Central memory CD8-positive, alpha-beta T cell (primary cell): ENCODE measurements at places on chromosomes 7 and 10.

- DNase-seq, result no peak
Measured at GRCh38 chr10:72320676-72321247, 34.0 kb downstream of the DNAJB12 start.

DNA sequence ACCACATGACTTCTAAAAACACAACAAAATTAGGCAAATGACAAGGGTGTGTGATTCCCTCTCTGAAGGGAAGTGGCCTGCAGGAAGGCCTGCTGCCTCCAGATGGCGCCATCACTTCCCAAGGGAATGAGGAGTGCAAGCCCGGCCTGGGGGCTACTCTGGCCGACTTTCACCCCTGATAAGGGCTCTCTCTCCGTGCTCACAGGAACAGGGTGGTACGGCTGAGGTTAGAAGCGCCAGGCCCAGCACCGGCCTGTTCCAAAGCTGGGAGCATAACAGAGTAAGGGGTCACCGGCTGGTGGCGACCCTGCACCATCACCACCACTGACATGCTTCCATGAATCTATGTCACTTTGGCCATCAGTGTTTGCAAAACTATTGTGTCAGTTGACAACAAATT lies 13.1 kb downstream of the RBP3 start:
- no peak for DNase-seq

DNA sequence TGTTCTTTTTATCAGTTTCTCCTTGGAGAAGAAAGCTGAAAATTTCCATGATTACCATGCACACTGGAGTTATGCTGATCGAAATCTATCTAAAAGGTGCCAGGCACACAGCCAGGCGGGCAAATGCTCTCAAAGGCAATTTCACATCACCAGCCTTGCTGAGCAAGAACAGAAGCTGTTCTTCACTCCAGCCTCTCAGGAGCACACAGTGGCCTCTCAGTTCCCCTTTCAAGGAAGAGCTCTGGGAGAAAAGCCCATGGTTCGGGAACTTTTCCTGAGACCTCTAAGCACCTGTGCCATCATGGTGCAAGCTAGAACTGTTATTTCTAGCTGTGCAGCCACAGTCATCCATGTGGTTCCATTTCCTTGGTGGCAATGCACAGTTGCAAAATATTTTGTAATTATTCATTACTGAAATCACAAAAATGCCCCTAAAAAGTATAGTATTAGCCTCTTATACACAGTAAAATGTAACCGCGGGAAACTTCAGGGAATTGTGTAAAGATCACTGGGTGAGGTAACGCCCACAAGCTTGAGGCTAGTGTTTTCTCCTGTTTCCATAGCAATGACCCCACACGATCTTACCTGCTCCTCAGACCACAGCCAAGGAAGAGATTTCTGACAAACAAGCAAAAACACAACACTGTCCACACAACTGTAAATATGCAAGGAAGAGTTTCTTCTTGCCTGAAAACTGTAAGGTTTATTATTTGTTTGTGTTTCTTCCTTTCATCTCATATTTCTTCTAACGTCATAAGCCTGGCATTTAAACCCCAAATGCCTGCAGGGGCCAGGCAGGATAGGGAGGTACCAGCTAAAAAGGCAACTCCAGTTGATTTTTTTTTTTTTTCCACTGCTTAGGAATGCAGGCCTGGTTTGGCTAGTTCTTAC lies 121.2 kb downstream of the FAM107B start:
- DNase-seq, result no peak

- DNase-seq, result no peak
Measured at GRCh38 chr10:18211862-18212261, 71.6 kb downstream of the CACNB2 start.

DNA sequence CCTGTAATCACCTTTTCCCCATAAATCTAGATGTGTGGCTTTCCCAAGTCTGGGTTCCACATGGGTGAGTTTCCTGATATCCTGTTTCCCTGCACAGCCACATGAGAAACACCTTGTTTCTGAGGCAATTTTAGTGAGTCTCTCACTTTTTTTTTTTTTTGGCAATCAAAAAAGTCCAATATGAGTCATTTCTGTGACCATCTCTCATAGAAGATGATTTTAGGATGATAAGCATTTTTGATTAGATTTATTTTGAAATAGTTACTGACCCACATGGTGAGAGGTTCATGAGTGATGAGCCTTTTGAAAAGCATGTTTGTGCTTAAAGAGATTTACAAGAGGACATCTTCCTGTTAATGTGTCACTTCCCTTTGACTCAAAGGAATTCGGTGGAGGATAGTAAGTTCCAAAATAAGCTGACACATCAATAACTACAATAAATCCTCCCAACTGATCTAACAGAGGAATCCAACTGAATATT lies 464.0 kb downstream of the INHBA start:
- DNase-seq, result no peak

DNA sequence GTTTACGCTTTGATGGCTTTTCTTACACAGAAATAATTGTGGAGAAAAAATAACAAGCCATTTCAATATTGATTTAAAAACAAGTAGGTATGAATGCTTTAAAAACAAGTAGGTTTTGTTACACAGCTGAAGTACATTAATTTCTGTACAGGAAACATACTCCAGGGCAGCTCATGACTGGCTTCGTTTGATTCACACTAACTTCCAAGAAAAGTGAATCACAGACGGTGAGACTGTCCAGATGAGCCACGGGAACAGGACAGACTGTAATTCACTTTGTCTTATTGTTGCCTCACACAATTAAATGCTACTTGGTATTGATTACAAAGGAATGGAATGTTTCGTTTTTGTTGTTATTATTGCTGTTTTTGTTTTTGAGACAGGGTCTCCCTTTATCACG lies 26.6 kb upstream of the SNX10 start:
- DNase-seq, result no peak

DNA sequence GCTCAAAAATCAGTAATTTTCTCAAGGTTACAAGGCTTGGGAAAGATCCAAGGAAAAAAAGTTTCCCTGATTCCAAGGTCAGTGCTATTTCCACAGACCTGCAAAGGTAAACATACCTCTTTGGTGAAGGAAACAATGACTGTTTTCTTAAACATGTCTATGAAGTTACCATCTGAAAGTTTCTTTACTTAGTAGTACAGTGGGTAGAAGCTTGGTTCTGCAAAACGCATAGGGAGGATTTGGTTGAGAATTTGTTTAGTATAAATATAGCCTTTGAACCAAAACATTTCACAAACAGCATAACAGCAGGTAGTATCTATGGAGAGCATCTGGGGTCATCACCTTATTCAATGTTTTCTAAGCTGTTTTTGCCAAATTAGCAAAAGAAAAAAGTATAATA lies 169.6 kb downstream of the CCSER2 start:
- DNase-seq, result no peak

- no peak for DNase-seq
Measured at GRCh38 chr7:25752154-25752553, 399.8 kb upstream of the NFE2L3 start.

DNA sequence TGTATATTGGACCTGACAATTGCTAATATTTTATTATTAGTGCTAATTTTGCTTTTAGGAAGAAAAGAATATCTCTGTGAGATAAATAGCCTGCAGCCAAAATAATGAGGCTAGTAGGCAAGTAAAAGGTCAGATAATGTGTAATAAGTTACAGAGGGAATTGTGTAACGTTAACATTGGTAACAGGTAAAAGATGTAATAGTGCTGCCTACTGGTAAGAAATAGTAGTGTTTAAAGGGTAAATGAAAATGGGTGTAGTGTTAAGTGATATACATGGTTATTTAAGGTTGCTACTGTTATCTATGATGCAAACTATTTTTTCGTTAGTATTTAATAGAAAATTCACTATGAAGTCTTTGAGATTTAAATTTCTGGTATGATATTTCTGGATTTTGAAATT lies 9.2 kb upstream of the FOXP2 start:
- DNase-seq, result no peak

- DNase-seq, result no peak
Measured at GRCh38 chr10:124509880-124510632, 48.4 kb downstream of the LHPP start.

DNA sequence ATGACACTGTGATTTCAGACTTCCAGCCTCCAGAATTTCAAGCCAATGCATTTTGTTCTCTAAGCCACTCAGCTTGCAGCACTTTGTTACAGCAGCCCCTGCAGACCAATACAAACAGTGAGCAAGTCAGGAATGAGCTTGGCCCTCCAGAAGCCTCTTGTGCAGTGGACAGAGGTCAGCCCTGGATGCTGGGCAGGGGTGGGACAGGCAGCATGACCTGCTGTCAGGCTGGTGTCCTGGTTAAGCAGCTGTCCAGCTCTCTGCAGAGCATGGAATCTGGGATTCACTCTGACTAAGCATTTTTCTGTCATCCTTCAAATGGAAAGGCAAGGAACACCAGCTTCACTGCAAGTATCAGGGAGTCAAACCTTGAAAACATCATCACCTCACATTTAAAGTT lies 85.5 kb upstream of the GDF10 start:
- no peak for DNase-seq

DNA sequence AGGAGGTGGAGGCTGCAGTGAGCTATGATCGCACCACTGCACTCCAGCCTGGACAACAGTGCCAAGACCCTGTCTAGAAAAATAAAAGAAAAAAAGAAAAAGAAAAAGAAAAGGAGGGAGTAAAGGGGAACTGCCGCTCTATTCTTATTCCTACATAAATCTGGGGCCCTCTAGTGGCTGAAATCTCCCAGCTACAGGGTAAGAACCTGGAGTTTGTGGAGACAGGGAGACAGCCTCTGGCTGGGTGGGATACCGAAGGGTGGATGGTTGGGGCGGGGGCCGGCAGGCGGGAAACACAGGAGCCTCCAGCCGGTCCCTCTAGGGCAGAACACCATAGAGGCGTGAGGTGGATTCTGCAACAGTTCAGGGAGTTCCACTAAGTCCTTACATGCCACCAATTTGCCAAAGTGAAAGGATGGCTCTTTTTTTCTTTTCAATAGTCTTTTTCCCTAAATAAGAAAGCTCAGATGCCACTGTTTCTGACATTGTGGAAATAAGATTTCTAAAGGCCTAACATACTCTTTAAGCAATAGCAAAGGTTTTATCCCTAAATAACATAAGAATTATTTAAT lies 117.3 kb downstream of the SVIL start:
- no peak for DNase-seq

DNA sequence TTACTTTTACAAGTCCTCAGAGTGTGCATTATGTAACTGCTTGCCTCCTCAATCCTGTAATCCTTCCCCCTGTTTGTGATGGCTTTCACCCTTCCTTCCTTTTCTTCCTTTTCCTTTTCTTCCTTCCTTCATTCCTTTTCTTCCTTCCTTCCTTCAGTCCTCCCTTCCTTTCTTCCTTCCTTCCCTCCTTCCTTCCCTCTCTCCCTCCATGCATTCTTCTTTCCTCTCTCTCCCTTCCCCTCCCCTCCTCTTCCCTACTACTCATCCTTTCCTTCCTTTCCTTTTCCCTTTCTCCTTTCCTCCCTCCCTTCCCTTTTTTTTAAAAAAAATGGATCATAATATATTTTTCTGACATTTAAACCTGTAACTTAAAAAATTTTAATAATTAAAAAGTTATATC lies 22.2 kb upstream of the ABCA13 start:
- no peak for DNase-seq

DNA sequence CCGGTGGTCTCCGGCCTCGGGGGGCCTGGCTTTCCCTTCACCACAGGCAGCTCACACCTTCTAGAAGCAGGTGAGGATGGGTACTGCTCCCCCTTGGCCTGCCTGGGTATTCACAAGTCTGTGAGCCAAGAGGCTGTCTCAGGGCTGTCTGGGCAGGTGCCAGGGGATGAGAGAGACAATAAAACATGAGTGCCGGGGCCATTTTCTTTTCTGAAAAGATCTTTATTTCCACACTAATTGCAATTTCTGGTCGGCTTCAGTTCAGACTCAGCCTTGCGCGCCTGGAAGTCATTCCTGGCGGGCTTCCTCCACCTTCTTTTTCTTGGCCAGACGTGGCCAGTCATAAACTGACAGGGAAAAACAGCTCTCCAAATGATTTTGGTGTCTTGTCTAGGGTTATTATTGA lies 171.2 kb downstream of the ARHGAP12 start:
- DNase-seq, result no peak

- DNase-seq, result no peak
Measured at GRCh38 chr7:35727571-35727970, 32.6 kb upstream of the HERPUD2 start.

- DNase-seq, result no peak
Measured at GRCh38 chr10:120076996-120077706, 184.6 kb downstream of the SEC23IP start.

- DNase-seq, result no peak
Measured at GRCh38 chr10:123203393-123204126, 49.4 kb downstream of the BUB3 start.

DNA sequence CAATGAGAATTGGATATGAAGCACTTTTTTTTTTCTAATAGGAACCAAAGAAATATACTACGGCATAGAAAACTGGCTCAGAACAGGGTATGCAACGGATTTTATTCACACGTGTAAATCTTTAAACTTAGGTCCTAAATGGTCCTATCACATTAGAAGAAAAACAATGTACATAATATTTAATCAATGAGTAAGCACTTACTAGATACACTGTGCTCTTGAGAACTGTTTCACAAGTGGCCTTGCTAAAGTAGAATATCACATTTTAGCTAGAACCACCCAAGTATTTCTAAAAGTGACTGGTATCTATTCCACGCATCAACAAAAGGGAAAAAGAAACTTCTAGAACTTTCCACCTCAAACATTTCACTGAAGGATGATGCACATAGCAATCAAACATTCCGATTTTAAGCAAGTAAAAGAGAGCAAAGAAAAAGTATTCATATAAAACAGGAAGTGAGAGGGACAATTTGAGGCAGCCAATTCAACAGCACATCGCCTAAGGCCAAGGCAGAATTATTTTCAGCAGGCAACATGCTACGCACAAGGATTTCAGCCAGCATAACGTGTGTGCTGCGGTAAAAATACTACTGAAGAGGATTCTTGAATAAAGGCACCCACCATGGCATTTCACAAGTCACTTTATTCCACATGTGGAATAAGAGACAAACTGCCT lies 55.8 kb downstream of the PARD3 start:
- no peak for DNase-seq

GRCh38 chr10:84818961-84819360 lies 490.6 kb downstream of the CCSER2 start:
- no peak for DNase-seq

DNA sequence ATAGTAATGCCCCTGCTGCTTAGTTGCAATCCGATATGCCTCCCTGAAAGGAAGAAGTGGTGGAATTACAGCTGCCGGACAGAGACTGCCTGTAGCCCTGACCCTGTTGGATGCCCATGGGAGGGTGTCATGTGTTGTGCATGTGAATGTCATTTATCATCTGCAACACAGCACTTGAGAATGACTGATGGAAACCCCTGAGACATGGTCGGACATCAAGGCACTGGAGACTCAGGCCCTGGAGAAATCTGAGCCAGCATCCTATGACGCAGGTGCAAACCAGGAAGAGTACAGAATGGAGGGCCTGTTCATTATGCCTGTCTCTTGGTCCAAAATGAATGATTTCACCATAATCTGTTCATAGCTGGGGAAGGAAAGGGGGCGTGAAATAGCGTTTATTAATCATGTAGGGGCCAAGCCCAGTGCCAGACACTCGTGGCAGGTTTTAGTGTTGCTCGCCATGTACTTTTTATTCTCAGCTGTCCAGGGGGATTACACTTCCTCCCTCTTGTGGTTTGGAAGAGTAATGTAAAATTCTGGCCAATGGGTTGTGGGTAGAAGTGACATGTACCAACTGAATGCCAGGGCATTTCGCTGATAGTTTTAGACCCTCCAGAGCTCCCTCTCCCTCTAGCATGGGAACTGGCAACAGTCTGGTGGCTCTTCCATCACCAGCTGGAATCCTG lies 23.0 kb upstream of the LEP start:
- DNase-seq, result no peak
